Left kidney (tissue), 8 donors: ENCODE measurements at places on chromosomes 5 and 9. TPM values are rescaled to one million over a fixed set of nuclear protein-coding genes. Genes with fewer than 3 reads are reported as not detected.

DNA sequence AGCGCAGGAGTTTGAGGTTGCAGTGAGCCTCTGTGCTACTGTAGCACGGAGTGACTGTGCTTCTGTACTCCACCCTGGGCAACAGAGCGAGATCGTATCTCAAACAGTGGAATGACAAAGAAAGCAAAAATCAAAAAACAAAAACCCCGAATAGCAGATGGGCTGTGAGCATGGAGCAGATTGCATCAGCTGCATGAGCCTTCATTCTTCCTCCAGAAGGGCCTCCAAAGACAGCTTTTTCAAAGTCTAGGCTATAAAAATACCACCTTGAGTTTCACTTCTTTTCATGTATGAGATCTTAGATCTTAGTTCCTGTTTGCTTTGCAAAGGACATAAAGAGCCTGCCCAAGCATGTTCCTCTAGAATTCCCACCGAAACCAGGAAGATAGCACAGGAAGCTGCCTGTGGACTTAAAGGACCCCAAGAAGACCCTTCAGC is 15.0 kb upstream of the HSPB3 start:
- DNase-seq, result no peak

DNA sequence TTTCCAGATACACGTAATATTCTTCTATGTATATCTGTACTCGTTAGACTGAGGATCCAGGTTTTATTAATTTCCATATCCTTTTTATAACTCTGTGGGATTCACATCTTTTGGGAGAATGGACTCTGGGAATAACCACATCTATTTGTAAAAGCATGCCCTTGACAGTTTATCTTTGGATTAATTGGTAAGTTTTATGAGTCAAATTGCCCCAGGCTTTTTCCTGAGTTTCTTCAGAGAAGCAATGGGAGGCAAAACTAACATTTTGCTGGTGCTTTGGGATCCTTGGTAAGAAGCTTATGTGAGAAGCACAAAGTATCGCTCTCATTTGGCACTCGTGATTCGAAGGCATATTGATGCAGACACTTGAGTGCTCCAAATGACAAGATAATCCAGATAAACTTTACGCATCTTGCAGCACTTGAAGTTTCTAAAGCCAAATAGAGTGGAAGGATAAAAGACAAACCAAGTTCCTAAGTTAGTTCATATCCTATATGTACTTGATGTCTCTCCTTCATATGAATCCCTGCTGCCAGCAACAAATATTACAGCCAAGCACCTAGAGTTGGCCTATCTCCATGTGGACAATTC is 324.7 kb downstream of the TLE4 start:
- DNase-seq, result no peak

DNA sequence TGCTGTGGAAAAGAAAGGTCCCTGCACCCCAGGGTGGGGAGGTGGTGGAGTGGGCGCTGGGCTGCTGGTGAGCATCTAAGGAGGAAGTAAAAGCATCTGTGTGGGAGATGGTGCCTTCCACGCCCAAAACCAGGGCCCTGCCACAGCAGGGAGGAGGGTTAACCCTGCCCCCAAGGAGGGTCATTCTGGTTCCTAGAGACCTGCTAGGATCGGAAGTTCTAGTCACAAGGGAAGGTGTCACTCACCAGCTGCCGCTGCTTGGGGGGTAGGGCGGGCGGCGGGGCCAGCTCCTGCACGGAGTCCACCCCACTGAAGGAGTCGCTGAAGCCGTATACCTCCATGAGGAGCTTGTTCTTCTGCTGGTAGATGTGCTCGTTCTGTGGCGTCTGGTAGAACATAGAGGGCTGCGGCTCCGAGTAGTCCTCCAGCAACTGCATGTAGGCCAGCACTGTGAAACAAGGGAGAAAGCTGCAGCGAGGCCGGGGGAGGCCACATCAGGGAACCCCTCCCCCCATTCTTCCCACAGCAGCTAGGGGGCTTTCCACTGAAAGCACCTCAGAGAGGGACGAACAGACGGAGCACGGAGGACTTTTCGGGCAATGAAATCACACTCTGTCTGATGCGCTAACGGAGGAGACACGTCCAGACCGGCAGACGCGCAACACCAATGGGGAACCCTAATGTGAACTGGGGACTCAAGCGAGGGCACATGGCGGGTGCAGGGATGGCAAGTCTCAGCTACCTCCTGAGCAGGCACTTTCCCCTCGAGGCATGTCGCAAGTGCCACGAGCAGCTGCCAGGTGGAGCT is 76.4 kb downstream of the PRRT1B start:
- DNase-seq, result no peak

- DNase-seq, result no peak
Measured at GRCh38 chr5:120684749-120685415, 220.8 kb downstream of the PRR16 start.

- no peak for DNase-seq
Measured at GRCh38 chr9:136789523-136789937, 1.6 kb upstream of the TMEM141 start.

The PCDHGC4 gene
- polyA plus RNA-seq, result 4.4 TPM
